ENCODE measurements at places on chromosomes 7 and 10.

GRCh38 chr10:102782673-102783551, 39.2 kb downstream of the WBP1L start:
- DNase-seq, result peak; percentile 95

GRCh38 chr10:75146780-75147179, 35.3 kb downstream of the SAMD8 start:
- no peak for DNase-seq

- no peak for DNase-seq
Observed at GRCh38 chr10:88915781-88916180, 35.7 kb downstream of the STAMBPL1 start.

GRCh38 chr10:88205842-88206446, 342.5 kb downstream of the PTEN start:
- peak; percentile 9 for DNase-seq

GRCh38 chr10:49619613-49620012, 5.8 kb downstream of the CHAT start:
- no peak for DNase-seq

DNA sequence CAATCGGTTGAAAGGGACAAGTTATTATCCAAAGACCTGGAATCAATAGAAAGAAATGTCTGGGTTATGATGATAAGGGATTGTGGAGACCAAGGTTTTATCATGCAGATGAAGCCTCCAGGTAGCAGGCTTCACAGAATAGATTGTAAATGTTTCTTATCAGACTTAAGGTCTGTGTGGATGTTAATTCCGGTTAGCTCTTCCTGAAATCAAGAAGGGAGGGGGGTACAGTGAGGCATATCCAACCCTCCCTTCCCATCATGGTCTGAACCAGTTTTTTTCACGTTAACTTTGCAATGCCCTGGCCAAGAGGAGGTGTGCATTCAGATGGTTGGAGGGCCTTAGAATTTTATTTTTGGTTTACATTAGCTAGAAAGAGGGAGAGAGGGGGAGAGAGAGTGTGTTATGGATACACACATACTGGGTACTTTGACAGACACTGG, 9.8 kb upstream of the LRRC61 start:
- no peak for DNase-seq

- DNase-seq, result peak; percentile 72
Observed at GRCh38 chr10:24642921-24643678, 80.6 kb downstream of the ARHGAP21 start.

DNA sequence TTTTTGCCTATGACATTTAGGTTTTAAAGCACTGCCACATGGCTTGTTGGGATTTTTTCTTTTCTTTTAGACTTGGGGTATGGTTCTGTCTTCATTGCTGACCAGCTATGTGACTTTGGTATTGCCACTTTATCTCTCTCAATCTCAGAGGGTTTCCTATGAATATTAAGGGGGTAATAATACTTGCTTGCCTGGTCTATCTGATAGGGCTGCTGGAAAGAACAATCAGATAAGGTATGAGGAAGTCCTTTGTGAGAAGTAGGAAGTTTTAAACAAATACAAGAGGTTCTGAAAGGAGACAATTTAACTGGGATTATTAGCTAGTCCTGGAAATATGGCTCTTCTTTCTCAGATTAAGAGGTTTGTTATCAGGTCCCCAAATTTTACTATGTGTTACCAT, 80.8 kb downstream of the ZNF92 start:
- no peak for DNase-seq

DNA sequence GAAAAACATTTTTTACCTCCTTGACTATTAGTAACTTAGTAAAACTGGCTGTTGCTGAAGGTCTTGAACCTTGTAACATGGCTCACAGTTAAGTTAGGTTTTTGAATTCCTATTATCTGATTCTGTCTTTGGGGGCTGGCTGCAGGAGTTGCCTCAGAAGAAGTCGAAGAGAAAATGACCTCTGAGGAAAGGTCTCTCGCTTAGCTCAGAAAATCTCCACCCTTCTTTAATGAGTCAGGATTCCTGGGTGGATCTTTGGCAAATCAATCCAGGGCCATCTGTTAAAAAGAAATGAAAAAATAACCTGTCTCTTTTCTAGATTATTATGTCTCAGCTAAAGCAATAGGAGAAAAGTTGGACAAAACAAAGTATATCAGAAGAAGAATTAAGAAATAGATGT, 267.8 kb upstream of the SEMA3C start:
- DNase-seq, result peak; percentile 27

DNA sequence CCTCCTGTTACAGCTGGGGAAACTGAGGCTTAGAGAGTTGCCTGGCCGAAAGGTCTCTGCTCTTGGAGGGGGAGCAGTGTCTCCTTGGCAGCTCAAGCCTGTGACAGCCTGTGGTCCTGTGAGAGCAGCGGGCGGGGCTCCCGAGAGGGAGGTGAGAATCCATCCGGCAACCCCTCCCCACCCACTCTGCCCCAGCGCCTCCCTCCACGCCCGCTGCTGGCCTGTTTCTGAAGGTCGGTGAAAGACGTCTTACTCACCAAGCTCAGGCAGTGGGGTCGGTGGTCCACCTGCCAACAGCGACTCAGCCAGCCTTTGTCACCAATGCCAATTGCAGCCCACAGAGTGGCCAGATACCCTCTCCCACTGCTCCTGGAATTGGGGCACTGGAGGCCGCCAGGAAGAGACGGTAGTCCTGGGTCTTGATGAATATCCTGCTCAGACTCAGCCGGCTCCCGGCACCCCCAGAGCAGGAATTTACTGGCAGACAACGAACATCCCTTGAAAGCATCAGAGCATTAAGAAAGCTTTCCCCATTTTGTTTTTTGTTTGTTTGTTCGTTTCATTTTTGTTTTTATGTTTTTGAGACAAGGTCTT, 7.4 kb upstream of the TTYH3 start:
- no peak for DNase-seq

GRCh38 chr7:131905471-131905973, 349.1 kb upstream of the PODXL start:
- DNase-seq, result no peak

GRCh38 chr10:21363731-21364104, 161.8 kb downstream of the SKIDA1 start:
- no peak for DNase-seq

- DNase-seq, result no peak
Observed at GRCh38 chr7:155333346-155334234, 35.9 kb downstream of the INSIG1 start.

- peak; percentile 81 for DNase-seq
Observed at GRCh38 chr7:79298145-79298760, 155.2 kb downstream of the MAGI2 start.

- DNase-seq, result no peak
Observed at GRCh38 chr10:48384699-48384982, 78.2 kb downstream of the MAPK8 start.

DNA sequence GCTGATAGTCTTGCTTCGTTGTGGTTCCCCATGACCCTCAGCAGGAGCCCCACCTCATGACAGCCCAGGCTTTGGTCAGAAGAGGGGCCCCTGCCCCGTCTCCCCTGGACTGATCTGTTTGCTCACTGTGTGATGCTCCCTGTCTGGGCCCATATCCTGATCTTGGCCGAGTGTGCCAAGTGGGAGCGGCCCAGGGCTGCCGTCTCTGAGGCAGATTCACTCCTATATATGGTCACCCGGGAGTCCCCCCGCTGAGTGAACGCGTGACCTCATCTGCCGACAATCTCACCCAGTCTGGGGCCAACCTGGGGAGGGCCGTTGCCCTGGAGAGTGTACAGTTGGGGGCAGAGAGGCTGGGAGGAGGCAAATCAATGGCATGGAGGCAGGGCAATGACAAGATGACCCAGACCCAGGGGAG, 34.5 kb downstream of the PPIF start:
- peak; percentile 72 for DNase-seq

GRCh38 chr7:31466036-31466435, 47.9 kb upstream of the ITPRID1 start:
- DNase-seq, result no peak

DNA sequence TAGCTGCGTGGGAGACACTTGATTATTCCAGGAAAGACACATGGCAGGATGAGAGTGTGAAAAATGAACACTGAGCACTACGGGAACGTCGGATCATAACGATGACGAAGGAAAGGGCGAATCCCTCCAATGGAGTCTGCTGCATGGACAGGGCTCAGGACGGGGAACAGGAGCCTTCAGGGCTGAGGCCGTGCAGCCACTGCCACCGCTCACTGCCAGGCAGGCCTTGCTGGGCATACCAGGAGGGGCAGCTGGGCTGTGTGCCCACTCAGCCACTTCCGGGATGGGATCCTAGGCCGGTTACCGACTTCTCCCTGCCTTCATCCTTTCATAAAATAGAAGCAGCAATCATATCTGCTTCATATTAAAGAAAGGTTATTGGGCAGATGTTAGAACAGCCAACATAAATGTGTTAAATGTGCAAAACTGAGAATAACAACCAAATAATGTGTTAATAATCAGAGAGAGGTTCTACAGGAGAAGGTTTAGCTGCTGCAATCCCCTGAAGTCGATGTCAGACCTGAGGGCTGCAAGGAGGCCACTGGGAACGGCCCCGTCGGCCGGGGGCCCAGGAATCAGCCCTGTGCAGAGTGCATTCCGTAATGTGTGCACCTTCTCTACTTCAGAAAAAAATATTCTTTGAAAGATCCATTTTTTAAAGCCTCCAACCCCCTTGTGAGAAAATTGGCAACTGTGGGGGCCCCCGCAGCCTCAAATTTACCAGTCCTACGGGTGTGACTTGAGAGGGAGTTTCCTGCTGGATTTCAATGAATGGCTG, 63.6 kb downstream of the ADARB2 start:
- DNase-seq, result no peak

GRCh38 chr7:49866076-49866735, 92.8 kb downstream of the VWC2 start:
- DNase-seq, result no peak

- peak; percentile 61 for DNase-seq
Observed at GRCh38 chr10:77422491-77423338, 214.9 kb downstream of the KCNMA1 start.

GRCh38 chr10:70613941-70614340, 11.4 kb upstream of the PRF1 start:
- no peak for DNase-seq

DNA sequence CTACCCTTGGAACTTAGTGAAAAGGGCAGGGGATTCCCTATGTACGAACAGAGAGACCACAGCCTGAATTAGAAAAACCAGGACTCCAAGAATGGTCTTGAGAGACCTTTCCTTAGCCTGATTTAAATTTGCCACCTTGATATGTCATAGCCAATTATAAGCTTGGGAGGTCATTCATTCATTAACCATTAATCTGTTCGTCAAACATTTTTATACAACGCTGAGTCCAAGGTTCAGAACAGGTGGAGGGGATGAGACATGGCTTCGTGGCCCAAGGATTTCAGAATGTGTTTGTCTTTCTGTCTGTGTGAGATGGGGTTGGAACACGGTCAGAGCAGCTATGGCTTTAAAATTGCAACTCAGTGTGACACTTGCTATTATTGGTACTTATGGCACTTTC, 158.0 kb downstream of the PAXIP1 start:
- DNase-seq, result no peak

DNA sequence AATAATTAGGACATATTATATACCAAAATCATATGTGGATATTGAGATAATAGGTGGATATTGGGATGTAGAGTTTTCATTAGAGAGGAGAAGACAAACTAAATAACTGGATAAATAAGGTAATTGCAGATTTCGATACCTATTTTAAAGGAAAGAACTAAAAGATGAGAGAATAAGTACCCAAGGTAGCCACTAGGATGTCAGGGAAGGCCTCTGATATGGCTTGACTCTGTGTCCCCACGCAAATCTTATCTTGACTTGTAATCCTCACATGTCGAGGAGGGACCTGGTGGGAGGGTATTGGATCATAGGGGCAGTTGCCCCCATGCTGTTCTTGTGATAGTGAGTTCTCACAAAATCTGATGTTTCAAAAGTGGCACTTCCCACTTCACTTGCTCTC, 44.7 kb upstream of the TMEM229A start:
- DNase-seq, result no peak

DNA sequence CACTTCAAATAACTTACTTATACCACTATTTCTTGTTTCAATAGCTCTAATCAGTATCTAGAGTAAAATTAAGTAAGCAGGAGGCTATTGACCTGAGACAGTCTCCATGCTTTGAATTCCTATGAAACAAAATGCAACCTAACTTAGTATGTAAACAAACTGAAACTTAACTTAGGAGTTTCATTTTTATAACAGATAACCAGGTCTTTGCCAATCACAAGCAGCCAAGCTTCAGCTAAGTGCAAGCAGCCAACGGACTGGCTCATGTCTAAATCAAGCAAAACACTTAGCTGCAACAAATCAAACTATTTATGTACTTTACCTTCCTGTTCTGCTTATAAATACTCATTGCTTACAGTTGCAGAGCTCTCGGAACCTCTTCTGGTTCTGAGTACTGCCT, 4.4 kb upstream of the GSTK1 start:
- DNase-seq, result no peak

GRCh38 chr7:33667196-33667595, 238.1 kb upstream of the BMPER start:
- no peak for DNase-seq

GRCh38 chr10:102642736-102643335, 1.4 kb upstream of the TRIM8 start:
- peak; percentile 57 for DNase-seq

DNA sequence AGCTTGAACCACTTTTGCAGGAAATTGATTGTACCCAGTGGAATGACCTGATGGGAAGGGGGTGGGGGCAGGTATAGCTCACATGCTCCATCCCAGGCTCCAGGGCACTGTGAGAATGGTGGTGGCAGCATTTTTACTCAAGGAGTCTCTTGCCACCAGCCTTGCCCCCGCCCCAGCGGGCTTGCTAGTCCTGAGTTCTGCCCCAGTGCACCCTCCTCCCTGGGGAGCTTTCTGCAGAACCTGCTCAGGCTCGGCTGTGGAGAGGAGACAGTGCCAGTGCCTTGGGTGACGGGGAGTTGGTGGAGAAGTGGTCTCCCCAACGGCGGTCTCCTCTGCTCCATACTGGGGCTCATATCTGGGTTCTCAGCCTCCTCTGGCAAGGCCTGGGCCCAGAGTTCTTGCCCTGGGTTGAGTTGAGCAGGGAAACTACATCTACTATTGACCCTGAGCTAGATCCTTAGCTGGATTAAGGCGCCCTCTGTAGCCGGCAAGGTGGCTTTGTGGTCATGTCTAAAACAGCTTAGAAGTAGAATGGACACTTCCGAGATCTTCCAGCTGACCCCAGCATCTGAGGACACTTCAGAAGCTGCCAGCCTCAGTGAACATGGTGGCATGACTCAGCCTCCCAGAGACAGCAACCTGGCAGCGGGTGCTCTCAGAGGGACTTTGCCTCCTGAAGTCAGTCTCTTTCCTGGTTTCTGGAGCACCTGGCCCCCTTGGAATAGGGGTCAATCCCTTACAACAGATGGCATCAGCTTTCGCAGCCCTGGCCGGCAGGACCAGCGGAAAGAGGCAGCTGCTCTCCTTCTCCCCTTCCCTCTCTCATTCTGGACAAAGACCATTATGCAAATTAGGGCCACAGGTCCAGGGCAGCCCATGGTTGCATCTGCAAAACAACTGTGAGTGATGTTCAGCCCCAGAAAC, 363.4 kb upstream of the MKI67 start:
- no peak for DNase-seq

DNA sequence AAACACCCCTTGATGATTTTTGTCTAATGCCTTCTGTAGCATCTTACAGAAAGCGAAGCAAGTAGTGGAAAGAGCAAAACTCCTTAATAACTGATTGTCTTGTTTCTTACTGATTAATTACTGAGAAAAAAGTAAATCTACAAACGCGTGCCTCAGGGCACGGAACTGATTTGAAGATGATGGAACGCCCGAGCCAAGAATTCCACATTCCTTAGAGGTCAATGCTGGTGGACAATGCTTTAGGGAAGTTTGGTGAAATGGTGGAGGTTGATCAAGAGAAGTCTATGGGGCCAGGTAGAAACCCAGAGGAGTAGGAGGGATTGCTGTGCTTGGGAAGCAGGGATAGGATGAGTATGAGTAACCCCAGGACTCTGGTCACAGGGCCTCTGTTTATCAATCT, 5.0 kb upstream of the SORBS1 start:
- no peak for DNase-seq

All from myocyte (in vitro differentiated cells).